HEK293T (cell line): ENCODE measurements at places on chromosomes 4 and X.

- peak; percentile 54 for DNase-seq
Measured at GRCh38 chrX:49840679-49841078, 11.6 kb downstream of the PAGE4 start.

DNA sequence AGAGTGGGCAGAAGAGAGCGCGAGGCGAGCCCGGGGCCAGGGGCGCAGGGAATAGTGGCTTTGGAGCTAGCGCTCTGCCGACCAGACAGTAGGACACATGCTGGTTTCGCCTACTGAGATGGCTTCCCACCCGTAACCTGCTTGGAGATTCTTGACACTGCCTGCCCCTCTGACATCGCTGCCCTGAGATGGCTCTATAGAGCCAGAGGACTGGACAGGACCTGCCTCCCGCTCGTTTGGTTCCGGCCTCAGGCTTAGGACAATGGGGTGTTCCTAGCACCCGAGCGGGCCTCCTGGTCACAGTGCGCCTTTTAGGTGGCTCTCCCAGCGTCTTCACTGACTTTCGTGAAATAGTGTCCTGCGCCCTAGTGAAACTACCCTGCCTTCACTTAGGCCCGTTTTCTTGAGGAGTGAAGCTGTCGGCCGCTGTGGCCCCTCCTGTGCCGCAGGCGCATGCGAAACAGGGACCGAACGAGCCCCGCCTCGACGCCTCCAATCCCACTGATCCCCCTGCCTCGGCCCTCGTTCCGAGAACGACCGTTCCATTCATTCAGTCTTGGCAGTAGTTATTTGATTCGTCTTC lies 608 bp downstream of the TAF1 start:
- peak; percentile 25 for DNase-seq

DNA sequence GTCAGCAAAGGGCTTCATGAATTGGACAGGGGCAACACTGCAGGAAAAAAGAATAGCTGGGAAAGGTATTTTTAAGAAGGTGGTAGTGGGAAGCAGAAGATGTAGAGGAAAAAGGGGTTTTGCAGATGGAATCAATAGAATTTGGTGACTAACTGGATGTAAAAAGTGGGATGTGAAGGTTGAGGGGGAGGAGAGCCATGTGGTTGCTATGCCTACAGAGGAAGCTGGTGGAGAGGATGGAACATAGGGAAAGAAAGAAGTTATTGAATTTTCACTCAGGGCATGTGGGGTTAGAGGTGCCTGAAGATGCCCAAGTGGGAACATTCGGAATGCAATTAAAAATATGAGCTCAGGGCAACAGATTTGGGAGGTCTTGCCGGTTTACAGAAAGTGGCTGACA lies 33.0 kb downstream of the REELD1 start:
- no peak for DNase-seq

GRCh38 chrX:95733426-95733825 lies 951.2 kb upstream of the DIAPH2 start:
- no peak for DNase-seq

- no peak for DNase-seq
Measured at GRCh38 chrX:102976793-102977495, 39.9 kb downstream of the RAB40AL start.

- DNase-seq = no peak
Measured at GRCh38 chr4:159045321-159045720, 57.6 kb upstream of the RAPGEF2 start.

GRCh38 chrX:56762707-56763555 lies 33.9 kb downstream of the NBDY start:
- DNase-seq = no peak

GRCh38 chr4:37389967-37390580 lies 145.5 kb downstream of the NWD2 start:
- peak; percentile 6 for DNase-seq

DNA sequence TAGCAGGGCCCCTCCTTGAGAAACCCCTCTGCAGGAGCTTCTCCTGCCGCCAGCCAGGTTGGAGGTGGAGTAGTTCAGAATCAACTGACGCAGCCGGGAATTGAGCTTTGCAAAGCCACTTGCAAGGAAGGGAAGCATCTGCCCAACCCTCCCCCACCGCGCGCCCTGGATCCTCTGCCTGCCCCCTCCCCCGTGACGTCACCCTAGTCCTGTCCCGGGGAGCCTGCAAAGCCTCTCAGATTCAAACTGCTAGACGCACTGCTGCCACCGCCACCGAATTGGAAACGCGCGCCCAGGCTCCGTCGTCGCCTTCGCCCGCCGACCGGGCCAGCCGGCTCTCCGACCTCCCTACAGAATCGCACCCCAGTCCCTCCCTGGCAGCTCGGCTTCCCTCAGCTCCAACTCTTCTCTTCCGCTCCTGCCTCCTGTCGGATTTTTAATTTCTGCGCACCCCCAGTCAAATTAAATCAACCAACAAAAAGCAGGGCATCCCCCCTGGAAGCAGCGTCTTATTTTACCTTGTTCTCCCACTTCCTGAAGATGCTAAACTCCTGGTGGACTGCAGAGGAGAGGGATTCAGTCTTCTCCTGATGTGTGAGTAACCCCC lies 3.8 kb downstream of the SLITRK2 start:
- DNase-seq = no peak

DNA sequence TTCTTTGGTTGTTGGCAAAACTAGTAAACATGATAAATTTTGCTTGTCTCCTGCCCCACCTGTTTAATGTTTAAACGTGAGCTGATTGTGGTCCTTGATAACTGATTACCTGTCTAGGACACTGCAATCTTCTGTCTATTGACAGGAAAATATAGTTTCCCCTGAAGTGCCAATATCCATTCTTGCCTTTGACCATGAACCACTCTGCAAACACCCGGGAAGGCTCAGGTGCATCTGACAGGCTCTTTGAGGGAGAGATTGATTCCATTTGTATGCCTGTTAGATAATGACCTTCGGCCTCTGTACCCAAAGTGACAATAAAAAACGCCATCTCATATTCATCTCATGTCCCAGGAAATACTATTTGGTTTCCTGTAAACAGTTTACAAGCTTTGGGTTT lies 453.0 kb downstream of the CENPC start:
- no peak for DNase-seq

GRCh38 chr4:143618811-143619210 lies 81.7 kb downstream of the FREM3 start:
- DNase-seq = no peak

DNA sequence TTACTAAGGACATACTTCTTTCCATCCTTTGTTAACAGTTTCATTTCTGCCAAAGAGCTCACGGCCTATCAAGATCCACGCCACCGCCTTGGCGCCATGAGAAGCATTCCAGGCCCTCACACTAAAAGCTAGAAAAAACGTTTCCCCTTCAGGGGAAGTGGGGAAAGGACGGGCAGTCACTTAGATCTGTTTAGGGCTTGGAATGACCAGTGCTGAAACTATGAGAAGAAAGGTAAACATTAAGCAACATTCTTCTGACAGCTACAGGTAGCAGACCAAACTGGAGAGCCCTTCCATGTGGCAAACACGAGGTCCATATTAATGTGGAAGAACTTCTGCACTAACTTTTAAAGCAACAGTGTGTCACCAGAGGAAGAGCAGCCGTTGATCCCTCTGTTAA lies 146.7 kb downstream of the SH3KBP1 start:
- no peak for DNase-seq

- DNase-seq = peak; percentile 41
Measured at GRCh38 chr4:103786014-103786413, 66.2 kb upstream of the TACR3 start.

GRCh38 chrX:41594634-41595033 lies 94.1 kb upstream of the GPR34 start:
- no peak for DNase-seq

DNA sequence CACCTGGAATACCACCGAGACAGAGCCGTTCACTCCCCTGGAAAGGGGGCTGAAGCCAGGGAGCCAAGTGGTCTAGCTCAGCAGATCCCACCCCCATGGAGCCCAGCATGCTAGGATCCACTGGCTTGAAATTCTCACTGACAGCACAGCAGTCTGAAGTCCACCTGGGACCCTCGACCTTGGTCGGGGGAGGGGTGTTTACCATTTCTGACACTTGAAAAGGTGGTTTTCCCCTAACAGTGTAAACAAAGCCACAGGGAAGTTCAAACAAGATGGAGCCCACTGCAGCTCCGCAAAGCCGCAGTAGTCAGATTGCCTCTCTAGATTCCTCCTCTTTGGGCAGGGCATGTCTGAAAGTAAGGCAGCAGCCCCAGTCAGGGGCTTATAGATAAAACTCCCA lies 243.2 kb downstream of the RASL11B start:
- no peak for DNase-seq

DNA sequence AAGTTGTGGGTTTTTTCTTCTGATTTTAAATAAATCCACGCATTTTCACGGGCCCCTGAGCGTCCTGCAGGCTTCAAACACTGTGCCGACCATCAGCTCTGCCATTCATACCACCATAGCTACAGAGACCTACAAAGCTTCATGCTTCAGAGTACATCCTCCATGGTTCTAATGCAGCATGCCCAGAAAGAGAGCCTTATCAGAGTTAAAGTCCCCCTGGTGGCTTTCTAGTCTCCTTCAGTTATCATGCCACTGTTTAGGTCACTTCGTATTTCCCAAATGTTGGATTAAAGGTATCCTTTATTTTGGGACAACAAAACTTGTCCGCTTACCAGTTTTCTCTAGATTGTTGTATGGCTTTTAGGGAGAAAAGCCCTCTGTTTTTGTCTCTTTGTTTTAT lies 66.7 kb upstream of the VCX2 start:
- DNase-seq = no peak

GRCh38 chrX:100687128-100687527 lies 43.1 kb downstream of the SRPX2 start:
- no peak for DNase-seq

GRCh38 chrX:24982306-24982965 lies 33.3 kb downstream of the ARX start:
- DNase-seq = no peak

DNA sequence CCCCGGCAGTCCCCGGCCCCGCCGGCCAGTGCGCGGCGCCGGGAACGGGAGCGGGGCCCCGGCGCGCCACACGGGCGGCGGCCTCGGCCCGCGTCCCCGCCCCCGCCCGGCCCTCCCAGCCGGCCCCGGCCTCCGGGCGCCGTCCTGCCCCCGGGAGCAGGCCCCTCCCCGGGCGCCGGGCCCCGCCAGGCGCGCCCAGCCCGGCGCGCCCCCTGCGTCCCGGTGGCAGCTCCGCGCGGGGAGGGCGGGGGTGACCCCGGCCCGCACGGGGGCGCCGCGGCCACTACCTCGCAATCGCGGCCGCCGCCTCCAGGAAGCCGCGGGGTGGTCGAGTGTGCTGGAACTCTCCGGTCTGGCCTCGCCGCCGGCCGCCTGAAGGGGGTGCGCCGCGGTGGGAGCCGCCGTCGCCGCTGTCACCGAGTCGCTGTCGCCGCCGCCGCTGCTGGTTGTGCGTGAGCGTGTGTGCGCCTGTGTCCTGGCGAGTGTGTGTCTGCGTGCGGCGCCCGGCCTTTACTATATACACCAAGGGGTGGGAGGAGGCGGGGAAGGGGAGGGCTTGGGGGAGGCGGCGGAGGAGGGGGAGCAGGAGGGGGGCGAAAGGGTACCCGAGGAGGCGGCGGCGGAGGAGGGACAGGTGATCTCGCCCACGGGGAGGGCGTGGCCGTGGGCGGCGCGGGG lies at the start of gene RAI2:
TSS of gene RAI2 (minus strand) at position 488 of the 678 bp plus-strand sequence. CDS start 59,288 bp downstream, outside the sequence.
- peak; percentile 40 for DNase-seq

DNA sequence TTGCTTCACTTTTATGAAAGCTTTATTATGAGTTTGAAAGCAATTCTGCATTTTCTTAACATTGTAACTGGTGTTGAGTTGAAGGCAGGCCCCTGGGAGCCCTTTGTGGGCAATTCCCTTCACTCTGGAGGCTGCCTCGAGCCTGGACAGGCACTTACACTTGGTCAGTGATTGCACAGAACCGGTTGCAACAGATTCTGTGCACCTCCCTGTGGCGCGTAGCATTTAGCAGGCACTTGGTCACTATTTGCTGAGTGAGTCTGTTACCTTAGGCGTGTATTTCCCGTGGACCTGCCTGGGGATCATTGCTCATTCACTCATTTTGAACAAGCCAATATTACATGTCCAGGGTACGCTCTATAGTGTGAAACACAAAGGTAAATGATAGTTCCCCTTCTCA lies 80.4 kb downstream of the PTTG2 start:
- DNase-seq = no peak

DNA sequence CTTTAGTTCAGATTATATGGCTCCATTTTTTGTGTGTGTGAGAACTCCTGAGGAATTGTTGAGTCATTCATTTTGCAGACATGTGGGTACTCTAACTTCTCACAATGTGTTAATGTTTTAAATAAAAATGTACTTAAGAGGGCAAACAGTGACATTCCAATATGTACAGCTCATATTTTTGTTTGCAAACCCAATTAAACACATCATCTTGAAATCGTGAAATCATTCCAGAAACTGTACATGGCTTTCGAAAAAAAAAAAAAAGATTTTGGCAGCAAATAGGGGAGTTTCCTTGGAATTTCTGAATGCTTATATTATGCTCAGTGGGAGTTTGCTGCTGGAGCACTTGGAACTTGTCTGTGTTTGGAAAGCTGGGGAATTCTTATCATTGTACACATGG lies 85.0 kb downstream of the HPGD start:
- DNase-seq = no peak

- no peak for DNase-seq
Measured at GRCh38 chr4:57234252-57234775, 124.1 kb upstream of the IGFBP7 start.

DNA sequence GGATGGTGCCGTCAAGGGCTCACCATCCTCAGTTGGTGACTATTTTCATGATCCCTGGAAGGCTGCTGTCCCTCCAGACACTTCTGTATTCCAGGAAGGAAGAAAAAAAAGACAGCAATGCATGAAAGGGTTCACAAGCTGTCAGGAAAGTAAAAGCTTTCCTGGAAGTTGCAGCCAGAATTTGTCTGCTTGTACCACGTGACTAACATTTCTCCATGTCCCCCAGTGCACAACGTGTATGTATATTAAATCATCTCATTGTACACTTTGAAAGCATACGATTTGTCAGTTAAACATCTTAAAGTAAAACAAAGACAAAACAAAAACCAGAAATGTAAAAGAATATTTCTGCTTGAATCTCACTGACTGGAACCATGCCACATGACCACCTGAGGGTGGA lies 127.4 kb upstream of the CLNK start:
- DNase-seq = no peak

DNA sequence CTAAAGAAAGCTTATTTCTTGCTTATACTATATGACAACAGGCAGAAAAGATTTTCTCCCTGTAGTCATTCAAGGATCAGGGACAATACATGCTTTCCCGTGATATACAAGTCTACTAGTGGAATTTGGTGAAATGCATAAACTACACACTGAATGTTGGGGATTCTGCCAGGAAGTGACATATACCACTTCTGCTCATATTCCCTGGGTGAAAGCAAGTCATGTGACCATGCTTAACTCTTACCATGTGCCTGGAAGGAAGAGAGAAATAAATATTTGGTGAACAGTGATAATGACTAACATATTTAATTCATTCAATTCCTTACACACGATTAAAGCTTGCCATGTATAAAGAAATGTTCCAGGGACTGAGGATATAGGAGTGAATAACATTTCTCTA lies 534.6 kb downstream of the PPARGC1A start:
- no peak for DNase-seq
